ENCODE measurements at places on chromosomes 16 and 17. TPM values are rescaled to one million over a fixed set of nuclear protein-coding genes. Genes with fewer than 3 reads are reported as not detected.

DNA sequence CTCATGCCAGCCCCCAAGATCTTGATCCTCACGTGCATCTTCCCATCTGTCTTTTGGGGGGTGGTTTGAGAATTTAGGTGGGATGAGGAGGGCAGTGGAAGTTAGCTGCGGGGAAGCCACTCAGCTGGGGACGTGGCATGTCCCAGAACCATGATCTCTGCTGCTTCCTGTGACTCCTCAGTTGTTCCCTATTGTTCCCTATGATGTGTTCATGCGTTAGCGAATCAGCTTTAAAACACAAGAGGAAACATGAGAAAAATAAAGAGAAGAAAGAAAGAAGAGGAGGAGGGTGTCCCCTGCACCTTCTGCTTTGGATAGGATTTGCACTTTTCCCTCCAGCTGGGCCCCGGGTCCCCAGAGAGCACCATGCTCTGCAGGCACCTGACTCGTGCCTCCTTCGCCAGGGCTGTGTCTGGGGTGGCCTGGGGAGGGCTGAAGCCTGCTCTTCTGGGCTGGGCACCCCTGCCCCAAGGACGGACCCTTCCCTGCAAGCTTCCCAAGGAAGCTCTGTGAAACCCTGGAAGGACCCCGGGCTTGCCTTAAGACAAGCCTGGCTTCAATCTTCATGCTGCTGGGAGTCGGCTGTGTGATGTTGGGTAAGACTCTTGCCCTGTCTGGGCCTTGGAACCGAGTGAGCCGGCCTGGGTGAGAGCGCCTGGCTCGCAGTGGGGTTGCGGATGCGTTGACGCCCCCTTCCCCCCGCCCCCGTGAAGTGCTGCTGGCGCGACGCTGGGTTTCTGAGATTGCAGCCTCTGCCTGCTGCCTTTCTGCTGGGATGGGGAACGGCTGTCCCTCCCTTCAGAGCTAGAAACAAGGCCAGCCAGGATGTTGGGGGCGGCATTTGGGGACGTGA lies 62.8 kb upstream of the CIBAR2 start:
- DNase-seq, result no peak

DNA sequence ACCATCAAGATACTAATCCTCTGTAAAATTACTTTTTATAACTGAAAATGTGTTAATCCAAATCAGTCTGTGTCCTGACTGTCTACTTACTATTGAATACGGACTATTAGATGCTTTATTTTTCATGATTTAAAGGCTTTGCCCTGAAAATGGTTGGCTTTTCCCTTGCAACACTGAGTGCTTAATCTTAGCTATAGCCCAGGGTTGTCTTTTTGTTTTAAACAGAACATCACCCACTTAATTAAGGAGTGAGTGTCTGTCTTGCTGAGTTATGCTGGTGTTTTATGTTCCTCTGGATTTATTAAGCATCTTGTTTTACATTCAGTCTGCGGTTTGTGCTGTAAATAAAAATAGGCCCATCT lies 11.0 kb downstream of the FTO start:
- no peak for DNase-seq

NR1D1 gene
- total RNA-seq, result 36.4 TPM

DNA sequence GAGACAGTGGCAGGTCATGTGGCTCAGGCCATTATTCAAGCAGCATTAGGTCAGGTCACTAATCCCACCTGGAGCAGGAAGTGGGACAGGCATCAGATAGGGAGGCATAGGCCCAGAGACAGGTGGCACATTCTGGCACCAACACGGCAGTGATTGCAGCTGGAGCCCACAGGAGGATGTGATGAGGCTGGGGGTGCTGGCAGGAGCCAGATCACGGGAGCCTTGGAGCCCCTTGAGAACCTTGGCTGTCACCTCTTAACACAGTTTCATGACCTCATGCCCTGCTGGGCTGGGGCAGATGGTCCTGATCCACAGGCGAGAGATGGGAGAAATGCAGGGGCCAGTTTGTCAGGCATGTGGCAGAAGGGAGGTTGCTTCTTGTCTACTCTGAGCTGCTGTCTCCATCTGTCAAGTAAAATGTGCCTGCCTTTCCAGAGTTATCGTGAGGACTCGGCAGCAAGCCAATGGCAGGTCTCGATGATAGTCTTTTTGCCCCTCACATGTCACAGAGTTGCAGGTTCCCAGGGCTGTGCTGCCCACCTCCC lies 109.6 kb downstream of the CLEC16A start:
- DNase-seq, result no peak

- DNase-seq, result no peak
Measured at GRCh38 chr16:88533932-88534637, 36.1 kb upstream of the ZC3H18 start.

SLC4A1 gene
- not detected for total RNA-seq

ZFHX3 gene
- 13.6 TPM for total RNA-seq

DNA sequence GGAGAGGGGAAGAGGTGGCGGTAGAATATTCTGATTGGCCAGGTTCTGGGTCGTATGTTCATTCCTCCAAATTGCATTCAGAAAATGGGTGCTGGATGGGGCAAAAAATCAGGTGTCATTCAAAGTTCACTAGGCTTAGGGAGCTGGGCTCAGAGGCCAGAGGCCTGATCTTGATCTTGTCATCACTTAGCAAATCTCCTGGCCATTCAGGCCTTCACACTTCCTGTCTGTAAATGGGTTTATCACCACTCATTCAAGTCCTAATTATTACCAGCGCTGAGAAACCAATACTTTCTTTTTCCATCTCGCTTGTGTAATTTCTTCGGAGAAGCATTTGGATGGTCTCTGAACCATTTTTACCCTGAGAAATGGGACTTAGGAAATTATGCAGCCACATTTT lies 50.8 kb downstream of the BMERB1 start:
- DNase-seq, result no peak

SLC5A11 gene
- total RNA-seq, result 0.64 TPM

- peak; percentile 65 for DNase-seq
Measured at GRCh38 chr17:61389670-61390478, 9.8 kb upstream of the TBX2 start.

GRCh38 chr17:65538675-65539529 lies 22.5 kb downstream of the AXIN2 start:
- DNase-seq, result no peak

ADAMTS18 gene
- not detected for total RNA-seq

MYH2 gene
- not detected for total RNA-seq

GRCh38 chr16:87051526-87052320 lies 265.5 kb downstream of the C16orf95 start:
- DNase-seq, result no peak

- DNase-seq, result peak; percentile 40
Measured at GRCh38 chr16:13919330-13919682, 648 bp upstream of the ERCC4 start.

GRCh38 chr16:19524356-19524615 lies 544 bp downstream of the CCP110 start:
- no peak for DNase-seq

- no peak for DNase-seq
Measured at GRCh38 chr16:2471016-2471652, at the start of gene NTN3. Gene NTN3, plus strand, starts transcription at chr16:2471297. Its CDS starts 405 bp downstream, at chr16:2471702.

RNF213 gene
- total RNA-seq, result 221 TPM

ZKSCAN2 gene
- total RNA-seq, result 8.4 TPM

ELAC2 gene
- total RNA-seq, result 39.8 TPM

DNA sequence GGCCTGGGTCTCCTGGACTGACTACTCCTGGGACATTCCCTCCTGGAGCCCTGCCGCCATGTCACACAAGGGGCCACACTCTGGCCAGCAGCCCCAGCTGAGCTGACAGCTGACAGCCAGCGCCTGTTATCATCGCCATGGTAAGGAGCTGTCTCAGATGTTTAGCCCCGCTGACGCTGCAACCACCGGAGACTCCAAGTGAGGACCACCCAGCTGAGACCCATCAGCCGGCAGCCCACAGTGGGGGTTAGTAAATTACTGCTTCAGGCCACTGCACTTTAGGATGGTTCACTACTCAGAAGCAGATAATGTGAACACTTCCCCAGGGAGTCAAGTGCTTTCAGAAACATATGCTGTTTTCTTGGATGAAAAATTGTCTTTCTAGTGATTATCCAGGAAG lies 14.6 kb upstream of the SPHK1 start:
- DNase-seq, result no peak

GRCh38 chr17:50762177-50762576 lies 5.1 kb downstream of the ANKRD40CL start:
- no peak for DNase-seq

GRCh38 chr16:48612611-48613010 lies 2.6 kb upstream of the N4BP1 start:
- DNase-seq, result no peak

GRCh38 chr16:15972046-15972868 lies 22.8 kb downstream of the ABCC1 start:
- no peak for DNase-seq

TRPV3 gene
- 0.38 TPM for total RNA-seq

SLC13A5 gene
- 0.71 TPM for total RNA-seq

Data from Calu3 (cell line).